ENCODE measurements at places on chromosomes 16 and 17.

DNA sequence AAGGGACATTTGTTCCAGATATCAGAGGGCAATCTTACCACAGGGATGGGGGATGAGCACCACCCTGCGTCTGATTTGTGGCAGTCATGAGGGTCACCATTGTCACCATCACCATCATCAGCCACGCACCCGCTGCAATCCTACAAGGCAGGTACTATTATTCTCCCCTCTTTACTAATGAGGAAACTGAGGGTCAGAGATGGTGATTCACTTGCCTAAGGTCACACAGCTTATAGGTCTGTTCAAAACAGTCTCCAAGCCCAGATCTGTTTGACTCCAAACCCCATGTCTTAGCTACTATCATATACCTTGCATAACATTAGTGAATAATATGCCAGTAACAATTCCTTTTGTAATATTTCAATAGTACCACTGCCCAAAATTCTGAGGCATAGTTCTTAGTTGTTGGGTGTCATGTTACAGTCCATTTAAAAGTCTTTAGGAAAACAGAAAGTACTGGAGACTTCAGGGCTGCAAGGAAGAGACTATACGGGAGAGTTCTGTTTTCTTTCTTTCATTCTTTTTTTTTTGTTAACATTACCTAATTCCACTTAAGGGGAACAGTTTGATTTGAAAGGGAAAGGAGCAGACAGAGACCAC is 166.4 kb downstream of the C16orf95 start:
- no peak for DNase-seq

DNA sequence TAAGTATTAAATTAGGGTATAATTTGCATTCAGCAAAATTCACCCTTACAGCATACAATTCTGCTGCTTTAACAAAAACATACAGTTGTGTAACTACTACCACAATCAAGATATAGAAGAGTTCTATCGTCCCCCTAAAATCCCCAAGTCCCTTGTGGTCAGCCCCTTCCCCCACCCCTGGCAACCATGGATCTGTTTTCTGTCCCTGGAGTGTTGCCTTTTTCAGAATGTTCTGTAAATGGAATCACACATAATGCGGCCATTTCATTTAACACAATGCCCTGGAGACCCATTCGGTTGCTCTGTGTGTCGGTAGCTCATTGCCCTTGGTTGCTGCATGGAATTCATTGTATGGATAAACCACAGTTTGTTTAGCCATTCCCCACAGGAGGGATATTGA is 190.2 kb downstream of the IRX5 start:
- DNase-seq = no peak

GRCh38 chr17:44767493-44767892 is 8.7 kb downstream of the ADAM11 start:
- no peak for DNase-seq

DNA sequence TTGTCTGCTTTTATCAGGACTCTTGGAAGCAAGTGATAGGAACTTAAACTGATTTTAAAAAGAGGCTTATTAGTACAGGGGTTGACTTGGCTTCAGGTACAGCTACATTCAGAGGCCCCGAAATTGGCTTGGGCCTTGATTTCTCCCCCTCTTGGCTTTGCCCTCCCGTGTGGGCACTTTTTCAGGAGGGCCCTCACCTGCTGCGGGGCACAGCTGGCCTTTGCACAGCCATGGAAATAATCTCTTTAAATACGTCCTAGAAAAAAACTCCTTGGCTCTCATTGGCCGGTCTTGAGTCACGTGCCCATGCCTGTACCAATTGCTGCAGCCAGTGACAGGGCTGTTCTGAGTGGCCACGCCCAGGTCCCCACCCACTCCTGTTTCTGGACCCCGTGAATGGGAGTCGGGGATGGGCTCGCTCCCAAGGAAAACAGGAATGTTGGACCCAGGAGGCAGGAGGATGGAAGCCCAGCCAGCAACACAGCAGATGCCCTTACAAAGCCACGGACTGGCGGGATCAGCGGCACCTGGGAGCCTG is 15.0 kb downstream of the CA5A start:
- no peak for DNase-seq

GRCh38 chr17:64983708-64984107 is 64.4 kb upstream of the LRRC37A3 start:
- DNase-seq = no peak

GRCh38 chr17:48483004-48483403 is 47.8 kb downstream of the HOXB1 start:
- DNase-seq = no peak

DNA sequence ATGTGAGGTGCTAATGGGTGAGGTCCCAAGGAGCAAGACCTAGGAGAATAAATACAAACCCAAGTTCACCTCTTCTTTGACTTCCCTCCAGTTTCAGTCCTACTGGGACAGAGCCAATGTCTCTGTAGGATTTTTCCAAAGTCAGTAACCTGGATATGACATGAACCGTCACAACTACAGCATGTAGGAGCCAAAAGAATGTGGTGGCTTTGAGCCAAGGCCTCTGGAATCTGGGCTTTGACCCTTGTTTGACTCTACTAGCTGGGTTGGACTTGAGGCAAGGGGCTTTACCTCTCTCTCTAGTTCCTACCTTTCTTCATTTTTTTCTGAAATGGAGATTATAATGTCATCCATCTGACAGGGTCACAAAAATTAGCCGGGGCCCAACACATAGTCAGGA is 91.4 kb downstream of the CACNG3 start:
- no peak for DNase-seq

- no peak for DNase-seq
Measured at GRCh38 chr16:1772362-1772907, at the start of gene EME2. TSS of gene EME2 (plus strand) at chr16:1772810. CDS start at chr16:1773228, 418 bp downstream.

- no peak for DNase-seq
Measured at GRCh38 chr17:82627405-82627804, 20.8 kb downstream of the WDR45B start.

DNA sequence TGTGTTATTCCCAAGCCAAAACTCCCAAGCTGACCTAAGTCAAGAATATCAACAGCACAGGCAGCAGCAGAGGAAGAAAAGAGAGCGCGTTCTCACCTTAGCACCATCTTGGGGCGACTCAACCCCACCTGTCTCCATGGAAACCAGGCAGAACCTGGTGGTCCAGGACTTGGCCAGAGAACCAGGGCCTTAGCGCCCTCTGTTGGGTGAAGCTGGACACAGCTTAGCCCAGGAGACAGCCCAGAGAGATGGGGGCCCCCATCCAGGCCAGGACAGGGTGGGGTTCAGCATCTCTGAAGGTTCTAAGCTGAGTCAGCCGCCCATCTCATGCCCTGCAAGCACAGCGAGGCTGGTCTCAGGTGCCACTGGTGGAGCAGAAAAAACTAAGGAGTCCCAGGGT is 60.1 kb upstream of the TMEM132E start:
- DNase-seq = no peak

DNA sequence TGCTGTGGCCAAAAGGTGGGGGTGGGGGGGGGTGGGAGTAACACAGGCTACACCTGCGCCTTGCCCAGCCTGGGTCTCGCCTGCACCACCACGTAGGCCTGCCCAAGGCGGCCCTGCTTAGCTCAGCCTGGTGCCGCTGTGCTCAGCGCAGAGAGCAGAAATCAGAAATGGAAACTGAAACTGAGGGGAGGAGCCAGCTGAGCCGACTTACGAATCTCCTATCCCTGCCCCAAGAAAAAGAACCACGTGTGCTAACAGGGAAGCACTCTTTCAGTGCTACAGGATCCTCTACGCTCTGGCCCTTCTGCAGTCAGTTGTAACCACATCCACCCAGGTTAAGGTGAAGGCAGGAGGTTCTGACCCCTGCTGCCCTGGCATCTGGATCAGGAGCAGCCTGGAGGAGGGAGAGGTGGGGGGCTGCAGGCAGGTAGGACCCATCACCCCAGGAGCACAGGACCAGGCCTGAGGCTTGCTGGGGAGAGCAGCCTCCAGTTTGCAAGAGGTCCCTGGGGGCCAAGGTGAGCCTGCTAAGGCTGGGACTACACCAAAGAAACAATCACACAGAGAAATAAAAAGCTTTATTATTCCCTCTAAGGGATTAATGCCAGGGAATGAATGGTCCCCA is at the start of gene DHX58:
DHX58 (minus strand) TSS at position 163 of the 625 bp plus-strand sequence. CDS start 822 bp downstream, outside the sequence.
- no peak for DNase-seq

DNA sequence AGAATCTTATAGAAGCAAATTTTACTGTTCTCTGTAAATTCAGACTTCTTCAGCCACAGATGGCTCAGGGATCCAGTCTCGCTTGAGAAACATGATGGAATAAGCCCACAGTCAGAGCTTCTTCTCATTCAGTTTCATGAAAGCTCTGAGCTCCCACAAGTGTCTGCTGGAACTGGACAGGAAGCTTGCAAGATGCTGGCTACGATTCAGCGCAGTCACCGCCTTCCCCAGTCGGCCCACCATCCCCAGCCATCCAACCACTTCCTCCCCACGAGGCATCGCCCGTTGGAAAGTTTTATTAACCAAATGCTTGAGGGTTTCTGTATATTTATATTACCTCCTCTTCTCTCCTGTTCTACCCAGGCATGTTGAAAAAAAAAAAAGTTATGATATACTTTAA is 171.7 kb downstream of the ZFHX3 start:
- DNase-seq = no peak

- no peak for DNase-seq
Measured at GRCh38 chr16:88634141-88634993, 4.0 kb upstream of the IL17C start.

GRCh38 chr16:80015566-80015965 is 415.0 kb upstream of the MAF start:
- no peak for DNase-seq

DNA sequence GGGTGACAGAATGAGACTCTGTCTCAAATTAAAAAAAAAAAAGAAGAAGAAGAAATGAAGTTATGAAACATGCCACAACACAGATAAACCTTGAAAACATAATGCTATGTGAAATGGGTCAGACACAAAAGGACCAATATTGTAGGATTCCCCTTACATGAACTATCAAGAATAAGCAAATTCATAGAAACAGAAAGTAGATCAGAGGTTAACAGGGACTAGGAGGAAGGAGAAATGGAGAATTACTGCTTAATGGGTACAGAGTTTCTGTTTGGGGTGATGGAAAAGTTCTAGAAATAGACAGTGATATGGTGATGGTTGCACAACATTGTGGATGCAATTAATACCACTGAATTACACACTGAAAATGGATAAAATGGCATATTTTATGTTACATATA is 16.3 kb downstream of the RANBP10 start:
- DNase-seq = no peak

- no peak for DNase-seq
Measured at GRCh38 chr17:32833076-32833475, 43.8 kb downstream of the MYO1D start.

DNA sequence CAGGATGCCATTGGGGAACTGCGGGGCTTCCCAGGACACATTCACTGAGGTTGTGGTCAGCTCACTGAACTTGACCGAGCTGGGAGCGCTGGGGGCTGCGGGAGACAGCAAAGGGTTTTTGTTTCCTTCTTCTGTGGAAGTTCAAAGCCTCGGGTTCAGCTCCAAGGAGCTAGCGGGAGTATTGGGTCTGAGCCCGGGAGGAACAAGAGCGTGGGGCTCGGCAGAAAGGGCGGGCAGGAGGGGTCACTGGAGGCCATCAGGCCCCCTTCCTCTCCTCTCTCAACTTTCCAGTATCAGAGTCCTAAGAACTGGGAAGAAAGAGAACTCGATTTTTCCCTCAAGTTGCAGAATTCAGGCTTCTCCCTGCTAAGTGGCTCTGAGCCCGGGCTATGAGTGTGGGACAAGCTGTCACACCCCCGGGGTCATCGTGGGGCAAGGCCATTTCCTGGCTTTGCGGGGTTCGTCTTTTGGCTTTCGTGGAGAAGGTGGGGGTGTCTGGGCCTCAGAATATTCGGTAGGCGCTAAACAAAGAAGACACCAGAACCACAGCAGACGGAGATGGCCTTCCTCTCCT is 53.6 kb upstream of the CDC42EP4 start:
- DNase-seq = no peak

- DNase-seq = peak; percentile 80
Measured at GRCh38 chr17:29131814-29132682, 48.1 kb downstream of the MYO18A start.

DNA sequence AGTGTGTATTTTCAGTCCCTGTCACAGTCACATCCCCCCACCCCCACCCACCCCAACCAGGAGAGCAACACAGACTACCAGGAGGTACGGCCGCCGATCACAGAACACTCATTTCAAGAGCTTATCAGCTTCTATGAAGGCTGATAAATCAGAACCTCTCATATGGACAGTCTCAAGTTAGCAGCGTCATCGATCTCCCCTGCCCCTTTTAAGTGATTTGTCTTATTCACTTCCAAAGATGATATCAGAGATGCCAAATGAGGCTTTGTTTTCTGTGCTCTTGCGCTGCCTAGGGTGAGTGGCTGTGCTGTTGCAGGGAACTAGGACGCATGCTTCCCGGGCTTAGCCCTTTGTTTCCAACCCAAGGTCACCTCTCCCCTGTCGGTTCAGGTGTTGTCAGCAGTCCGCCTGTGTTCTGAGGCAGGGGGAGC is 26.8 kb upstream of the PMFBP1 start:
- no peak for DNase-seq

DNA sequence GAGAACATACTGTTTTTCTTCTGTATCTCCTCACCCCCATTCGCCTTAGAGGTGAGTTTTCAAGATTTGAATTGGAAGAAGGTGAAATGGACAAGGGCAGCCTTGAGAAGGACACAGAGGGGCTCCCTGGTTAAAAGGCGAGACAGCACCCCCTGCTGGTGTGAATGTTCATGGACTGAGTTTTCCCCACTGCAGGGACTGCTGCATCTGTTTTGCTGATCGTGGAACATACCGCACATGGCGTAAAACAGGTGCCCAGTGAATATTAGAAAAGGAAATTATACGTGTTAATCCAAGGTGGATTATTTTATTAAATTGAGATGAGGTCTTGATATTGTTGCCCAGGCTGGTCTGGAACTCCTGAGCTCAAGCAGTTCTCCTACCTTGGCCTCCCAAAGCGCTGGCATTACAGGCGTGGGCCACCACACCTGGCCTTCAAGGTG is 54.5 kb downstream of the NDE1 start:
- no peak for DNase-seq

DNA sequence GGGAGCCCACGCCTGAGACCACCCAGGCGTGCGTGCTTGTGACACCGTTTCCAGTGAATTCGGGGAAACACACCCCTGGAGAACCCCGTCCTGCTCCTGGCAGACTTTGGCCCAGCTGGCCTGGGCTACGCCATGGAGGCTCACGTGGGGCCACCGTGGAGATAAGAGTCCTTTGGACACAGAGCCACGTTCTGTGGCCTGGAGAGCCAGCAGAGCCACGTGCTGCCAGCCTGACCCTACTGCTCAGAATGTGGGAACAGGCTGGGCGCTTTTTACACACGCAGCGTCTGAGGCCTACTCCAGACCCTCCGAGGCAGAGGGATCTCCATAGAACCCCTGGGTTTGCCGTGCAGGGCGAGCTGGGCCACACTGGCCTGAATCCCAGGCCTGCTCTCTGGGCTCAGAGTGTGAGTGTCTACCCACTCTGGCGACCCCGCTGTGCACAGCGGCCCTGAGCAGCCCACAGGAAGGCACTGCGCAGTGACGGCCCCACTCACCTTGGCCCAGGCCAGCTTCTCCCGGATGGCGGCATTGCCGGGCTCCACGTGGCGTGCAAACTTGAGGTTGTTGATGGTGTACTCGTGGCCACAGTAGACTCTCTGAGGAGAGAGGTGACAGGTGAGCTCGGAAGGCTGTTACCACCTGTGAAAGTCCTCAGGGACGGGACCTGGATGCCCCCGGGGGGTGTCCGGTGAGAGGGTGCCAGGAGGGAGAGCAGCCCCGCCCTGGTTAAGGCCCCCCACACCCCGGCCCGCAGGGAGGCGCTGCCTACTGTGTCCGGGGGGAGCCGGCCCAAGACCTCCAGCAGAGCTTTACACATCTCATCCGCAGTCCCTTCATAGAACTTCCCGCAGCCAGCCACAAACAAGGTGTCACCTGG is 10.0 kb downstream of the HAGH start:
- DNase-seq = no peak

Measured in GM04503 (cell line).